Myocyte (in vitro differentiated cells): ENCODE measurements at places on chromosomes 7 and 10. TPM values are rescaled to one million over a fixed set of nuclear protein-coding genes. Genes with fewer than 3 reads are reported as not detected.

The SPDYE11 gene
- total RNA-seq: 0.08 and 0.26 TPM in 2 replicates

The GALNT17 gene
- 3.5 and 6.2 TPM in 2 replicates for total RNA-seq

The PNLIPRP2 gene
- total RNA-seq: not detected in 2 replicates

The CNTNAP2 gene
- not detected in 2 replicates for total RNA-seq

The CUEDC2 gene
- 73.3 and 93.3 TPM in 2 replicates for total RNA-seq

The CYP3A4 gene
- 0.11 TPM in 1 of 2 replicates, not detected in the other for total RNA-seq

The AP3M1 gene
- 39.1 and 40.6 TPM in 2 replicates for total RNA-seq

The ST8SIA6 gene
- 0.47 TPM in 1 of 2 replicates, not detected in the other for total RNA-seq

- DNase-seq: no peak
Observed at GRCh38 chr7:154620141-154620755, 382.7 kb downstream of the PAXIP1 start.

GRCh38 chr7:27170426-27171324 lies 3.4 kb downstream of the HOXA10 start:
- DNase-seq: no peak

DNA sequence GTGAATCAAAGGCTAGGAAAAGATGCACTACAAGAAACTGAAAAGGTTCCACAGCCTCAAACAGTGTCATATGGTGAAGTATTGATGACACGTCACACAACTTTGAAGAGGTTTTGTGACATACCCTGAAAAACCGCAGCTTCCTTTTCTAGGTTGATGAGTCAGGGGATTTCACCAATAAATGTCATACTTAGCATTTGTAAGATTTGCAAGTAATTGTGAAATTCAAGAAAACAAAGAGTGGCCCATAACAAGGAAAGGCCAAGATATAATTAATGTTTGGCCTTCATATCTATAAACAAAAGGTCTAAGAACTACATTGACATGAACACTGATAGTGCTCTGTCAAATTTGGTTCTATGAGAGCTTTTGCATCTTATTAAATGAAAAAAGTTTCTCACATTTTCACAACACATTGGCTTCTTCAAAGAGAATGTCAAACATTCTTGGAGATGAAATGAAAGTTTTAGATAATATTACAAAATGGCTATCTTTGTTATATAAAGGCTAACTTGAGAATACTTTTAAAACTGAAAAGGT lies 62.0 kb upstream of the NAMPT start:
- DNase-seq: peak; percentile 57

DNA sequence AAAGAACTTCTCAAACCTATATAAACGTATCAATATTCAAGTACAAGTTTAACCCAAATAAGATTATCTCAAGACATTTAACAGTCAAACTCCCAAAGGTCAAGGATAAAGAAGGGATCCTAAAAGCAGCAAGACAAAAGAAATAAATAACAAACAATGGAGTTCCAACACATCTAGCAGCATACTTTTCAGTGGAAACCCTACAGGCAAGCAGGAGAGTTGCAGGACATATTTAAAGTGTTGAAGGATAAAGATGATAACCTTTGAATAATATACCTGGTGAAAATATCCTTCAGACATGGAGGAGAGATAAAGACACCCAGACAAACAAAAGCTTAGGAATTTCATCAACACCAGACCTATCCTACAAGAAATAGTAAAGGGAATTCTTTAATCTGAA lies 82.8 kb downstream of the TES start:
- DNase-seq: no peak

- no peak for DNase-seq
Observed at GRCh38 chr7:68622500-68622899, 975.8 kb upstream of the AUTS2 start.

DNA sequence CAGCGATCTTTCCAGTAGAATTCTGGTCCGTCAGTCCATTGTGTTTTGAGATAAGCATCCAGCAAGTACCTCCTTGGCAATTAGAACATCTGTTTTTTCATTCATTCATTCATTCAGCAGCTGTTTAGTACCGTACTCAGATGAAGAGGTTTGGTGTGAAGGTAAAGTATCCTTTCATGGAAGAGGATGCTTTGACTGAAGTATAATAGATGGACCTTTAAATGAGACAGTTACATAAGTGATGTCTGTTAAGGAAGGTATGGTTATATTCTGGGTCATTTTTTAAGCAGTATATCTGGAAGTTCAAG lies 1.2 kb downstream of the MAPK8 start:
- no peak for DNase-seq

- DNase-seq: no peak
Observed at GRCh38 chr7:55234408-55234807, 130.7 kb upstream of the LANCL2 start.

- DNase-seq: no peak
Observed at GRCh38 chr7:23335621-23336020, 36.5 kb downstream of the MALSU1 start.

GRCh38 chr7:47488969-47489342 lies 93.0 kb downstream of the TNS3 start:
- peak; percentile 46 for DNase-seq

DNA sequence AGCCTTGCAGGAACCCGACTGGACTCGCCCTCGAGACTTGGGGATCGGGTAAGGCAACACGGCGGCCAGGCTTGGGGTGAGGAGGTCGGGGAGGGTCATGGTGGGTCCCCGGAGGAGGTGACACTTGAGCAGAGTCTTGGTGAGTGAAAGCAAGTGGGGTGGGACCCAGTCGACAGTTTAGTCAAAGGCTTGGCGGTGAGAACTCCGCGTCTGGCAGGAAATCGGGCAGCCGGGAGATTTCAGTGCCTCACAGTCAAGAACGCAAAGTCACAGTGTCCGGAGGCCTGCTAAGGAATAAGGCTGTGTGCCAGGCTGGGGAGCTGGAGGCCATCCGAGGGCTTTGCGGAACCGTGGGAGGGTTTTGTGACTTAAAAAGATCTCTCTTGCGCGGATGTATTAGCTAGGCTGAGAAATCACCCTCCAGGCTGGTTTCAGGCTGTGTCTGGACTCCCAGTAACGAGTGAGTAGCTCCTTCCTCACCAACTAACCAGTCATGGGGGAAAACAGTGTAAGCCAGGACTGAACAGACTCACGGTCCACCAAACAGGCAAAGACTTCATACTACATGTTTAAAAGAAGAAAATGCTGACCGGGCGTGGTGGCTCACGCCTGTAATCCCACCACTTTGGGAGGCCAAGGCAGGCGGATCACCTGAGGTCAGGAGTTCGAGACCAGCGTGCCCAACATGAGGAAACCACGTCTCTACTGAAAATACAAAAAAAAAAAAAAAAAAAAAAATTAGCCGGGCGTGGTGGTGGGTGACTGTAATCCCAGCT lies 613 bp downstream of the AP5Z1 start:
- peak; percentile 32 for DNase-seq

GRCh38 chr10:74585231-74586087 lies 240.9 kb upstream of the KAT6B start:
- DNase-seq: no peak

- DNase-seq: no peak
Observed at GRCh38 chr7:8965177-8965576, 531.8 kb downstream of the NXPH1 start.

DNA sequence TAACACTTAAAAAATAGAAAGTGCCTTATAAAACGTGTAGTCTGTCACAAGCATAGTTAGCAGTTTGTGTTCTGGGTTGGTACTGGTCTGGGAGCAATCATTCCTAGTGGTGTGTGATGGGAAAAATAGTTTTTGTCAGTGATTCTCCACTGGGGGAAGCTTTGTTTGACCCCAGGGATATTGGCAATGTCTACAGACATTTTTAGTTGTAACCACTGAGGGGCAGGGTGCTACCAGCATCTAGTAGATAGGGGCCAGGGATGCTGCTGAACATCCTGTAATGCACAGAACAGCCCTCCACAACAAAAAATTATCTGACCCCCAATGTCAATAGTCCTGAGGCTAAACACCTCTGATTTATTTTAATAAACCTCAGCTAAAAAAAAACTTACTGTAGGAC lies 51.6 kb upstream of the CREB5 start:
- DNase-seq: no peak

DNA sequence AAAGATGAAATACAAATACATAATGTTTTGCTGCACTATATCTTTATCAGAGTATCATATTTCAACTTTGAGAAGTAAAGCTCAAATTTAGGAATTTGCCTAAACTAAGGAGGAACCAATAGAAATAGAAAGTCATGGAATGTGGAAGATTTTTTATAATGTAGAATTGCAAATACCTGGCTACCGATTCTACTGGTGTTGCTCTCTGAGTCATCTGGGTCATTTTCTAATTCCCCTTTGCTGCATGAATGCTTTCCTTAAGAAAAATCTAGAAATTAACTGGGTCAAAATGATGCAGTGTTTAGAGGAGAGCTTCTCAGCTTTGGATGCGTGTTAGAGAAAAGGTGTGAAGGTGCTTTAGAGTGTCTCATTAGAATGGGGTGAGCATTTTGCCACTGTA lies 568.9 kb upstream of the ANKRD30A start:
- DNase-seq: no peak

- no peak for DNase-seq
Observed at GRCh38 chr10:47454008-47454779, 29.7 kb downstream of the ANXA8 start.

DNA sequence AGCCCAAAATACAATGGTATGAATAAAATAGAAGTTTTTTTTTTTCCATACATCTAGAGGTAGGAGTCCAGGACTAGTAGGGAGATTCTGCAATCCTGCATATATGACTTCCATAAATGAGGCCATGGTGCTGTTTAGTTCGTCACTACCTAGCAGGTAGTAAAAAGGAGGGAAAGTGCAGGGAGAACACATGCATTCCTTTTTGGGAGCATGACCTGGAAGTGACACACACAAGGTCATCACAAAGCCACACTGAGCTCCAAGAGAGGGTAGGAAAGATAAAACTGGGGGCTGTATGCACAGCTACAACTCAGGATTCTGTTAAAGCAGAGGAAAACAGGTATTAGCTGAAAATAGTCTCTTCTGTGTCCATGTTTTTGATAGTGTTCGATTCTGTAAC lies 2.2 kb downstream of the CROT start:
- no peak for DNase-seq

GRCh38 chr7:24521917-24522623 lies 51.2 kb upstream of the PALS2 start:
- DNase-seq: no peak

DNA sequence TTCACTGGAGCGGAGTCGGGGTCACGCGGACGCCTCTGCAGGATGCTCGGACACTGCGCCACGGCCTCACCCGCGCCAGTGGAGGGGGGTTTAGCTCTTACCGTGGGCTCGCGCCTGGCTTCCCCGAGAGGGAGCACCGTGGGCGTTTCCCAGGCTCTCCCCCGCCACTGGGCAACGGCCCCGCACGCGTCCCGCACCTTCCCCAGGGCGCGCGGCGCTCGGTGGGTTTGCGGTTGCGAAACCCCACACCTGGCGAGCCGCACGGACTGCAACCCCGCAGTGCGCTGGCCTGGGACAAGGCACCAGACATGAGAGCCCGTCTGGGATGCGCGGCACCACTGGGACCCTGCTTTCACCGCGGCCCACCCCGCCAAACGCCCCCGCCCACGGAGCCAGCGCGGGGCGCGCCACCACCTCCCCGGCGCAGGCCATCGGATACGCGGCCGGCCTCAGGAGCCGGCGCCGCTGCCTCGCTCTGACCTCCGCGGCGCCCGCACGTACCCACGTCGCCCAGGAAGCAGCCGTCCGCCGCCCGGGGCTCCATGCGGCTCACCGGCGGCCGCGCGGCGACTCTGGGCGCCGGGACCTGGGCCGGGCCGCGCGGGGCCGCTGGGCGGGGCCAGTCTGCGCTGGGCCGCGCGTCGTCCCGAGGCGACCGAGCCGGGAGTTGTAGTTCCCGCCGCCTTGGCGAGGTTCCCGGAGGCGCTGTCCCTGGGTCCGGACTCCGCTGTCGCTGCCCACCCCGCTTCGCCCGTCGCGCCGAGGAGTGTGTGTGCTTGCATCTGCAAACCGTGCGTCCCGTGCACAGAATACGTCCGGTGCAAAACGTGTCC lies at the start of gene ASB13:
ASB13 (minus strand) TSS at position 588 of the 833 bp plus-strand sequence; CDS start at position 544, 44 bp downstream.
- peak; percentile 58 for DNase-seq

GRCh38 chr7:137878333-137878961 lies 31.7 kb upstream of the DGKI start:
- no peak for DNase-seq

DNA sequence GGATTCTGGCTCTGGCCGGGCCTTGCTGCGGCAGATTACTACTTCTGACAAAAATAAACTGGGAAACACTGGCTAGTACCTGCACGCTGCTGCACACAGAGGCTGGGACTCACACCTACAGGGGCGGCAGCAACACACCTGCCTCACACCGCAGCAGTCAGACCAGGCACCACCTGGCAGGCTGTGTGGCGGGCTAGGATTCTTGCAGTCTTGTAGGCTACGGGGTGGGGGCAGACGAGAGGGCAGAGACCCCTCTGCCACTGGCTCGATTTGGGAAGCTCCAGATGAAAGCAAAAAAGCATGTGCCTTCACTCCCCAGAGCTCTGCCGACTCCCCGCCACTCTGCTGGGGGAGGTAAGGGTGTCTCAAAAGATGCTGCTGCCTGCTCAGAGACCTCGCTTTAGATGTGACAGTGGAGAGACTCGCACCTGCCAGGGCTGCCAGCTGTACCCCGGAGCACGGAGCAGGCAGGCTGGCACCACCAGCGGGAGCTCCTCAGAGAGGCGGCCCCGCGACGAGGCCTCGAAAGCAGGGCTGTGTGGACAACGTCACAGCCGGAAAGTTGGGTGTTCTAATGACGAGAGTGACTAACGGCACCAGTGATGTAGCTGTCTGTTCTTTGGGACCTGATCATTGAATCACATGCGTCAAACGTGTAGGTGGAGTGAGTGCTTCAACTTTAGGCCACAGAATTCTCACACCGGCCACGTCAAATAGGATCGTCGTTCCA lies 250.5 kb downstream of the ZMYND11 start:
- no peak for DNase-seq

- DNase-seq: no peak
Observed at GRCh38 chr10:17805330-17805729, 3.8 kb upstream of the MRC1 start.

GRCh38 chr10:50152792-50153272 lies 85.1 kb downstream of the WASHC2A start:
- DNase-seq: no peak

DNA sequence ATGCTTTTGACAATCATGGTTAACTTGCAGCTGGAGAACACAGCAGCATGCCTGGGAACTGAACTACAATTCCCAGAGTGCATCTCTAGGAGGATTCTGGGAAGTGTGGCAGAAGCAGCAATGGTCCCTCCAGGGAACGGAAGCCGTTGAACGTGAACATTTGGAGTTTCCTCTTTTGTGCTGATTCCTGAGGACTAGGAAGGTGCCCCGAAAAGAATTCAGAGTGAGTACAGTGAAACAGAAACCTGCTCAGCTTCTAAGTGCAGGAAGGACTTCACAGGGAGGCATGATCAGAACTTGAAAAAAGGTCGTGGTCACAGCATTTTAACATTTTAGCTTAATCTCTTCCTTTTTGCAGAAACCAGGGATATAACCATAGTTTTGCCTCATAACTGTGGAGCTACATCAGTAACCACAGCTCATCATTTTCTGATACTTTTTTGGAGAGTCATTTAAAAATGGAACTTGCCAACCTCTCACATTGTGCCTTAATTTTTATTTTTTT lies at the start of gene NUDT13:
NUDT13 (plus strand) TSS at position 111 of the 505 bp plus-strand sequence. CDS start 3,911 bp downstream, outside the sequence.
- DNase-seq: peak; percentile 90
